T-helper 2 cell (primary cell): ENCODE measurements at places on chromosomes 1 and 21.

- no peak for DNase-seq
Observed at GRCh38 chr1:59378621-59379370, 81.9 kb downstream of the FGGY start.

- no peak for DNase-seq
Observed at GRCh38 chr1:107228704-107229371, 88.0 kb downstream of the NTNG1 start.

DNA sequence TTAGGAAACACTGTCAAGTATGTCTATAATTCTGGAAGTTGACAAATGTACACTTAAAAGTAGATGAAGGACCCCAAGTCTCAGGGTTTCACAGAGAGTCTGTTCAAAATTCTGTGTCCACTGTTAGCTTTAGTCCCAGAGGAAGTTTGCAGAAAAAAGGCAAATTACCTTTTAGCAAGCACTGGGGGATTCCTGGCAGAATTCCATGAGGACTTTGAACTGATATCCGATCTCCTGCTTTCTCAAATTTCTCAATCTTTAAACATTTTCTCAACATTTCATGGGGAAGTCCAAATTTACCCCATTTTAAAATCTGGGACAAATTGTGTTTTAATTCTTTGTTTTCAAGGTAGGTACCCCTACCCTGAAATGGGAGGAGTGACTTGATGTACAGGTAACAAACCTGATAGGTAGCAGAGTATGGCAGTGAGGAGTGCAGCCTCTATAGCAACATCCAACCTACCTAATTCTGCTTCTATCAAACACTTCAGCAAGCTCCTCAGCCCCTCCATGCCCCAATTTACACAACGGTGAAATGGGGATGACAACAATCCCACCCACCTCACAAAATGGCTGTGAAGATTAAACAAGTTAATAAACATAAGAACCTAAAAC lies 344.9 kb downstream of the OMA1 start:
- no peak for DNase-seq

- DNase-seq: no peak
Observed at GRCh38 chr1:221875004-221875330, 133.1 kb upstream of the DUSP10 start.

GRCh38 chr1:43207229-43207853 lies 35.2 kb downstream of the CFAP57 start:
- no peak for DNase-seq

GRCh38 chr1:1487701-1488100 lies 16.1 kb downstream of the ATAD3B start:
- no peak for DNase-seq

DNA sequence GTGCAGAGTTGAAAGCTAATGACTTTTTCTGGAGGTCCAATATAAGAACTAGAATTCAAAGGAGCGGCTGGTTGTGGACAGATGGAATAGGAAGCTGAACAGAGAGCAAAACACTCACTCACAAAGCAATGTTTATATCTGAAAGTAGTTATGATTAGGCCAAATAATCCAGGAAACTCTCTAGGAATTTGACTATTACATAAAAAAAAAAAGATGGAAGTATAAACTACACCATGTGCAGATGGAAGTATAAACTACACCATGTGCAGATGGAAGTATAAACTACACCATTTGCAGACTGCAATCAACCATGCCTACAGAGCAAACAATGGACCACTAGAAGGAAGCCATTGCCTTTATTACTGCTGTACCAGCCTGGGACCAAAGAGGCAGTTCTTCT lies 771.1 kb downstream of the BRINP3 start:
- no peak for DNase-seq

- DNase-seq: no peak
Observed at GRCh38 chr21:26469789-26470188, 103.3 kb downstream of the CYYR1 start.

DNA sequence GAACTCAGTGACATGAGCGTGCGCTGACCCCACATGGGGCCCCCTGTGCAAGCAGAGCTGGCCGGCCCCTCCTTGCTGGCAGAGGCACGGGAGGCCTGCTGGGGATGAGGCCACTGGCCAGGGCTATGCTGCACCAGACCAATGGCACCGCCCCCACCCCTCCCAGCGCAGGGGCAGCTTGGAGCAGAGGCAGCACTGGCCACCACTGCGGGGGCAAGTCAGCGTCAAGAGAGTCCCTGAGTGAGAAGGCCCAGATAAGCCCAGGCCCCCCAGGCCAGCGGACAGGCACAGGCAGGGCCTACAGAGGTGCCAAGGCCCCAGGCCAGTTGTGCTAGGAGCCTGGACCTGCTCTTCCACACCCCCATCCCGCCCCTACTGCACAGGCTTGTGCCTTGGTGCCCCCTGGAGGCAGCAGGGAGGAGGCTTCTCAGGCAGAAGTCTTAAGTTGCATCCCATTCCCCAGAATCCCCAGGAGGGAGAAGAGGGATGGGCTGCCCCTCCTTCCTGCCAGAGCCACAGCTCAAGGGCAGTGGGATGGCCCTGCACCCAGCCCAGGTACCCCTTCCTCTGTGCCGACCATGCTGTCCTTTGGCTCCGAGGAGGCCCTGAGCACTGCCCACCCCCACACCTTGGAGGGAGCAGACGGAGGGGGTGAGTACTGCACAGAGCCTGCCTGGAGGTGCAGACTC lies 35.8 kb downstream of the EPHX1 start:
- DNase-seq: no peak

- DNase-seq: no peak
Observed at GRCh38 chr1:210525716-210526454, 197.2 kb downstream of the HHAT start.

GRCh38 chr1:196777603-196778002 lies 3.0 kb downstream of the CFHR3 start:
- DNase-seq: no peak

- DNase-seq: no peak
Observed at GRCh38 chr1:71836904-71837303, 445.4 kb downstream of the NEGR1 start.

DNA sequence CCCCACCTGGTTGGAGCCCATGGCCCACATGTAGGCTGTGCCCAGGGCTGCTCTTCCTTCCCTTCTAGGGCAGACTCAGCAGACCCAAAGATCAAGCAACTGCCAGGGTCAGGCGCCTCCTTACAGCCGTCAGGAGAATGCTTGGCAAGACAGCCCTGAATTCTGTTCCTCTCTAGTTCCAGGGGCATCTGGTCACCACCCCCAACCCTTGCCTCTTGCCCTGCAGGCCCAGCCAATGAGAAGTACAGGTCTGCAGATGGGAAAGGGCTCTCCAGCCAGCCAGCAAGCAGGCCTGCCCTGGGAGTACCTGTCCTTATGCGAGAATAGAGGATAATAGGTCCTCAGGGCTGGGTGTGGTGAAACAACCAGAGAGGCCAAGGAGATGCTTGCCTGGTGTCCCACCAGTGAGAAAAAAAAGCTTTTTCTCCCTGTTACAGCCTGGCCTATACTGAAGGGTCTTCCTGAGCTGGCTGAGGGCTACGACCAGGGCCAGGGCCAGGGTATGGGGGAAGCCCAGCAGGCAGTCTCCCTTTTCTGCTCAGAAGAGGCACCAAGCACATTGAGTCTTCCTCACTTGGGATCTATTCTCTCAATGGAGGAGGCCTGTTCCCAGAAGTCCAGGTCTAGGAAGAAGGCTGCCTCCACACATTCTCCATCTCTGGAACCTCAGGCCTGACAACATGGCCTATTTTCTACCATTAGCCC lies 31.4 kb downstream of the NAV1 start:
- DNase-seq: no peak

GRCh38 chr1:216927633-216928032 lies 204.4 kb upstream of the ESRRG start:
- DNase-seq: no peak

DNA sequence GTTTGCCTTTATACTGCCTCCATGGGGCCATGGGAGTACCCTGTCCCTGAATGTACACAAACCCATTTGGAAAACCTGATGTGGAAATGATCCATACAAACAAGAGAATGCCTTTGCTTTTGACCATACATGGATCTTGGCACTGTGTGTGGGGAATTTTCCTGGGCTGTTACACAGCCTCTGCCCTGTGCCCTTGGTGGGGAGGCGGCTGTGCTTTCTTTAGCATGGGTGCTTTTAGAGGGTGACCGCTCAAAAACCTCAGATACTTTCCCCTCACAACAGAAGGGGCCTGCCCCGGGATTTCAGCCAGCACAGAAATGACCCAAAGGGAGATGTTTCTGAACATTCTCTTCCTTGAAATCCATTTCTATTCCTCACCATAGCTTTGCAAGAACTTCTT lies 194.8 kb downstream of the LMO4 start:
- no peak for DNase-seq

DNA sequence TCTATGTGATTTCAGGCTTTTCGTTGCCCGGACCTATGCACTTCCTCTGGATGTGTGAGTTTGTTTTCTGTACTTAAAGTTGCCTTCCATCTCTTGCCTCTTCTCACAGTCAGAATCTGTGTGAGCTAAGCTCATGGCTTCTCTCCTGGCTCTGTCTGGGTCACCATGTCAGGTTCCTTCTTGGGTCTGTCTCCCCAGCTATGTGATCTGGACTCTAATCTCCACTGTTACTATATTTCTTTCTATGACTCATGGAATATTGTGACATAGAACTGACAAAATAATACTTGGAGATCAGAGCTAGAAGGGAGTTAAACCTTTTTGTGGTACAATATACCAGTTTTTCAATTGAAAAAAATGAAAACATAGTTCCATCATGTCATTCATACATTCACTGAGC lies 172.7 kb upstream of the FGGY start:
- no peak for DNase-seq

- no peak for DNase-seq
Observed at GRCh38 chr1:40711465-40712404, 20.2 kb downstream of the NFYC start.

GRCh38 chr1:30526652-30527345 lies 196.6 kb downstream of the MATN1 start:
- DNase-seq: no peak

- DNase-seq: no peak
Observed at GRCh38 chr1:216086678-216087077, 336.6 kb downstream of the USH2A start.

- DNase-seq: no peak
Observed at GRCh38 chr1:33030575-33030974, 6.1 kb downstream of the AK2 start.

DNA sequence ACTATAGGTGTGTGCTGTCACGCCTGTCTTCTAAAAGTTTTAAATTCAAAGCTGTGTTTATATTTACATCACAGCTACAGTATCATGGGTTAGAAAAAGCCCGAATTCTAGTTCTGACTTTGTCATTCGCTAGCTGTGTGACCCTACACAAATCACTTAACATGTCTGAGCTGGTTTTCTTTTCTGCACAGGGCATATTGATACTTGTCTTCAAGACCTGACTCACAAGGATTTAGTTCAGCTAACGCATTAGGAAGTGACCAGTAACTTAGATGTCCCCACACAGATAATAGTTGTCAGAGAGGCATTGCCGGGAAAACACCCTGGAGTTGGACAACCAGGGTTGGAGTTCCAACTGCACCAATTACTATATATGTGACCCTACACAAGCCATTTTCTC lies 25.9 kb downstream of the GIPC2 start:
- no peak for DNase-seq

- DNase-seq: no peak
Observed at GRCh38 chr1:11898831-11899467, 27.3 kb downstream of the KIAA2013 start.

DNA sequence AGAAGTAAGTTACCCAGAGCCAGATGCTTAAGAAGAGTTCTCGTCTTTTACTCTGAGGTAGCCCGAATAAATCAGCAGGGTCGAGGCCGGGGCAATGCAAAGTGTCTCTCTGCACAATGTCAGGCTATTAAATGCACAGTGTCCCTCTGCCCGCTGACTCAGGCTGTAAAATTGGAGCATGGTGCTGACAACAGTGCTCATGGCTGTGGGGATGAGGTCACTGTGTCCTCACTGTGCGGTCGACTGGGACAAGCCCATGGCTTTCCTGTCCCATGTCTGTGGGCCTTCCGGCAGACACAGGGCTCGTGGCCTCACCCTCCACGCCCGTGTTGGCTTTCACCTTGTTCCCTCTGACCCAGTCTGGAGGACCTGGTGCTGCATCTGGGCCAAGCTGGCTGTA lies 14.6 kb upstream of the SLC2A1 start:
- DNase-seq: no peak

GRCh38 chr1:184352776-184353175 lies 34.1 kb upstream of the C1orf21 start:
- DNase-seq: no peak

GRCh38 chr1:54378157-54378873 lies 27.9 kb downstream of the SSBP3 start:
- no peak for DNase-seq

DNA sequence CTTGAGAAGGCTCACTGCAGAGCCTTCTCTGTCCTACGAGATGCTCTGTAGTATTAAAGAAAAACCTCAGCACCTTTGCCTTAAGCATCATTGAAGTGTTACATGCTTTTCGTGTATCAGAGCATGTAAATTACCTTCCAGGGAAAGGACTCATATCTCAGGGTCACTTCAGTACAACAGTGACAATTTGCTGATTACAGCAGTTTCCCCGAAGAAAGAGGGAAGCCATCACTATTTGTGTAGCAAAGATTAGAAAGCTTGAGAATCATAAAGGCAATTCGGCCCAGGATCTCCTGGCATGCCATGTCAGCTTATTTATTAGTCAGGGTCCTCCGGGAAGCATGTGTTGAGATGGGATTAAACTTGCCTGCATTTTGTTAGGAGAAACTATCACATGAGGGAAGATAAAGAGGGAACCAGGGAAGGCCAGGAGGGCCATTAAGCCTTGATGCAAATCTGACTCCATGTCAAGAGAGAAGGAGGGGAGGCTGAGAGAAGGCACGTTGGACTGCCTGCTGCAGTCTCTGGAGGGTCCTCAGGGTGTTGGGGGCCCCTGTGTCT lies 55.2 kb upstream of the KCNJ6 start:
- no peak for DNase-seq

GRCh38 chr1:82778612-82779011 lies 977.9 kb downstream of the ADGRL2 start:
- DNase-seq: no peak

- DNase-seq: no peak
Observed at GRCh38 chr1:211066781-211067384, 67.1 kb downstream of the KCNH1 start.

- DNase-seq: no peak
Observed at GRCh38 chr1:176540428-176540827, 77.5 kb downstream of the PAPPA2 start.
